ENCODE measurements at places on chromosomes 7 and 10.

DNA sequence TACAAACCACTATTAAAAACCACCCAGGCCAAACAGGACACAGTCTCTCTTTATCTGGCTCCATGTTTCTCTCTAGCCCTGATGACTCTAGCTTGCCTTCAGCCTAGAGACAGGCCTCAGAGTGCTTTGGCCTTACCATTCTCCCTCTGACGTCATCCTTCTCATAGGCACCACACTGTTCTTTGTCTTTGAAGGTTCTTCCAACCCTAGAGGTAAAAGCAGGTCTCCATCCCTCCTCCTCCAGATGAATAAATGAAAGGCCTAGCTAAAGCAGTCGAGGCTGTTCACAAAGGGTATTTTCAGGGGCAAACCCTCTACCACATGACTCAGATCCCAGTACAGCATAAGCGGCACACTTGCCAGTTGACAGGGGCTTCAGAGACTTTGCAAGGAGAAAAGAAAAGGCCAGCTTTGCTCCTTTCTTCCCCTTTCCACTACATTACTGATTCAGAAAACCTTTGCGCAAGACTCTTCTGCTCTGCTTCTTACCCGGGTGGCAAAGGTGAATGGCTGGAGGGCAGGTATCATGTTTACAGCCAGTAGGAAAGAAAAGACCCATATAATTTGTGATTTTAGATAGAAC, 14.8 kb downstream of the NFE2L3 start:
- DNase-seq: no peak

- no peak for DNase-seq
Observed at GRCh38 chr7:157279741-157280215, 57.0 kb upstream of the DNAJB6 start.

GRCh38 chr10:117936566-117936965, 110.2 kb downstream of the RAB11FIP2 start:
- no peak for DNase-seq

DNA sequence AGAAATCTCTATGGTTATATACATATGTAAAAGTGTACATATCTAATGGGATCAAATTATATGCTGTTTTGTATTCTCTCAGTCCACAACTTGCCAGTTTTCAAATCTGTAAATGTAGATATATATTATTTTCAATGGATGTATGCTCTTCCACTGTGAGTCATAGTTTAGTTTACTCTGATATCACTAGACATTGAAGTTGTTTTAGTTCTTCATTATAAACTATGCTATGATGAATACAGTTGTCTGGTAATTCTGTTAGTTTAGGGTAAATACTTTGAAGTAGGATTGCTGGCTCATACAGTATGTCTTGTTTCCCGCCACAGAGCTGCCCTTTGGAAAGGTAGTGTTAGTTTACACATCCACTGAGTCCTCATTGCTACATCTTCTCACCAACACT, 25.2 kb downstream of the SDK1 start:
- no peak for DNase-seq

DNA sequence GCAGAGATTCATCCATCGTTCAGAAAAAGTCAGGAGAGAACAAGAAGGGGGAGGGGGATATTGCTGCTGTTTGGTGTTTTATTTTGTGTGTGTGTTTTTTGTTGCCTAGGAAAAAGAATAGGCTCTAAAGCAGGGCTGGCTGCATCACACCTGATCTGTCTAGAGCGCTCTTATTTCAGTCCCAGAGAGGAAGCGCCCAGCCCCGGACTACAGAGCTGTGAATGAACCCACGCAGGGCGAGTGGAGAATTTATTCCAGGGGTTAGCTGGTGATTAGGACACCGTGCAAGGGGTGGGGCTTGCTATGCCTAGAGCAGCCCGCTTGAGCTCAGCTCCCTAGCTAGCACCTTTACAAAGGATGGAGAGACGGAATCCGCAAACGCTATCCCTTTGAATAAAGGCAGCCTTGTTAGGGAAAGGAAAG, 621 bp upstream of the FAM13C start:
- DNase-seq: no peak

GRCh38 chr10:12228851-12229250, 32.9 kb downstream of the CDC123 start:
- DNase-seq: no peak

DNA sequence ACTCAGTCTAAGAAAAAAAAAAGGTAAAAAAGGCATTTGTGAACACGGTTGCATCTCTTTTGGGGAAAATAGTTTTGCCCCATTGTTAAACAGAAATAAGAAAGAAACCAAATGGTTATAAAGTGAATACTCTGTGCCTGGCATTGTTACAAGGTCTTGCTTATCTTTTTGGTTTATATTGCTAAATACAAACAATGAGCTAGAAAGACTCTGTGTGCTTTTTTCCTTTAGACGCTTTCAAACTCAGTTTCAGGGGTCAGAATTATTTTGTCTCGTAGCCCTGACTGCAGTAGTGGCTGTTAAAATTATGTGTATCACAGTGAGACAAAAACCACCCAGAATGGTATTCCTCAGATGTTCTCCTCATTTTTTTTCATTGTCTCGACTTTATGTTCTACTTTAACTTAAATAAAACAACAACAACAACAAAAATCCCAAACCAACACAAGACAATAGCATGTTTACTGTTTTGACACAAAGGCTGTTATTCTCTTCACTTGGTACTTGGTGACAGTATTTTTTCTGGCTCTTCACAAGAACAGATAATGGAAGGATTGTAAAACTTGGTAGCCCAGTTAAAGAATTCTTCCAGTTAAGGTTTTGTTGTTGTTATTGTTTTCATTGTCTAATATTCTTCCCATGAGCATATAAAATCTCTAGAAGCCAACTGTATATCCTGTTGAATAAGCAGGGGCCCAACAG, 190.1 kb downstream of the PLXDC2 start:
- DNase-seq: no peak

GRCh38 chr7:113918946-113919345, at the start of gene PPP1R3A:
Gene PPP1R3A, minus strand, starts transcription at chr7:113919009. Its CDS starts 13 bp downstream, at chr7:113918996.
- no peak for DNase-seq

DNA sequence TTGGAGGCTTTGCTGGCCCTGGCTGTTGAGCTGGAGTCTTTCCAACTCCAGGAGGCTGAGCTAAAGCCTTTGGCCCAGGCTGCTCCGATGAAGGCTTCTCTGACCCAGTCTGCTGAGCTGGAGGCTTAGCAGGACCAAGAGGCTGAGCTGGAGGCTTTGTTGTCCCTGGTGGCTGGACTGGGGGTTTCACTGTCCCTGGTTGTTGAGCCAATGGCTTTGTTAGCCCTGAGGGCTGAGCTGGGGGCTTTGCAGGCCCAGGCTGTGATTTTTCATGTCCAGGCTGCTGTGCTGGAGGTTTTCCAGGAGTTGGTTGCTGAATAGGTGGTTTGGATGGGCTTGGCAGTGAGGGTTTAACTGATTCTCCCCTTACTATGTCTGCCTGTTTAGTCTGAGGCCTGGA, 7.3 kb downstream of the PCLO start:
- no peak for DNase-seq

DNA sequence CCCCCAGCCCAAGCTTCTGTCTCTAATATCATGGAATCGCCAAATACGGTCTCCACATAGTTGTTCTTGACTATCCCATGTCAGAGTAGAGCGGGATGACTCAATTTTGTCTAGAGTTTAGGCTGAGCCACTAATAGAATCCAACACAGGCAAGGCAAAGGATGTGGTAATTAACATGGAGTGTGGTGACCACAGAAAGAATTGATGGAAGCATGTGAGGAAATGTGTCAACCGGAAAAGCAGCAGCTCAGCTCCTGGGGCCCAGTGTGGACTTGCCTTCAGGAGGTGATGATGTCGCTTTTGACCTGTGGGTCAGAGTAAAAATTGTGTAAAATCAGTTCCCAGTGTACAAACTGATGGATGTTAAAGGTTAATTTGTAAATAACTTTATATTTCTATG, 139.3 kb upstream of the KLF6 start:
- DNase-seq: no peak

GRCh38 chr7:148700661-148701064, 2.0 kb downstream of the CUL1 start:
- no peak for DNase-seq

- no peak for DNase-seq
Observed at GRCh38 chr10:47165711-47166404, 134.1 kb upstream of the GDF10 start.

- DNase-seq: no peak
Observed at GRCh38 chr10:103512591-103513379, 19.3 kb downstream of the NEURL1 start.

DNA sequence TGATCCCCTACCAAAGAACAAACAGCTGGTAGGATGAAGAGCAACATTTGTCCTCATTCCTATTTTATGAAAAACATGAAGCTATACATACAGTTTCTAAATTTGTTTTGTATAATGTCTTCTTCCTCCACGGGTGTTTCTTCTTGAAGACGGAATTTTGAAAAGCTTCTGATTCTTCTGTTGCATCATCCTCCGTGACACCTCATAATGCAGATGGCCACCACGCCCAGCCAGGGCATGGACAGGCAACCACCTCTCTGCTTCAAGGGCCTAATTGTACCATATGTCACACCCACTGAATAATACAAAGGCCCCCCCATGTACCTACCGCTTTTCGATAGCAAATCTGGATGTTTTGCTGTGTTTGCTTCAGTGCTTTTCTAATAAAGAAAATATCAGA, at the start of gene SUN3:
Gene SUN3, minus strand, starts transcription at position 170 of the 400 bp plus-strand sequence. Its CDS starts 169 bp downstream, at position 1.
- DNase-seq: no peak

- no peak for DNase-seq
Observed at GRCh38 chr10:121669028-121669374, 70.8 kb upstream of the FGFR2 start.

DNA sequence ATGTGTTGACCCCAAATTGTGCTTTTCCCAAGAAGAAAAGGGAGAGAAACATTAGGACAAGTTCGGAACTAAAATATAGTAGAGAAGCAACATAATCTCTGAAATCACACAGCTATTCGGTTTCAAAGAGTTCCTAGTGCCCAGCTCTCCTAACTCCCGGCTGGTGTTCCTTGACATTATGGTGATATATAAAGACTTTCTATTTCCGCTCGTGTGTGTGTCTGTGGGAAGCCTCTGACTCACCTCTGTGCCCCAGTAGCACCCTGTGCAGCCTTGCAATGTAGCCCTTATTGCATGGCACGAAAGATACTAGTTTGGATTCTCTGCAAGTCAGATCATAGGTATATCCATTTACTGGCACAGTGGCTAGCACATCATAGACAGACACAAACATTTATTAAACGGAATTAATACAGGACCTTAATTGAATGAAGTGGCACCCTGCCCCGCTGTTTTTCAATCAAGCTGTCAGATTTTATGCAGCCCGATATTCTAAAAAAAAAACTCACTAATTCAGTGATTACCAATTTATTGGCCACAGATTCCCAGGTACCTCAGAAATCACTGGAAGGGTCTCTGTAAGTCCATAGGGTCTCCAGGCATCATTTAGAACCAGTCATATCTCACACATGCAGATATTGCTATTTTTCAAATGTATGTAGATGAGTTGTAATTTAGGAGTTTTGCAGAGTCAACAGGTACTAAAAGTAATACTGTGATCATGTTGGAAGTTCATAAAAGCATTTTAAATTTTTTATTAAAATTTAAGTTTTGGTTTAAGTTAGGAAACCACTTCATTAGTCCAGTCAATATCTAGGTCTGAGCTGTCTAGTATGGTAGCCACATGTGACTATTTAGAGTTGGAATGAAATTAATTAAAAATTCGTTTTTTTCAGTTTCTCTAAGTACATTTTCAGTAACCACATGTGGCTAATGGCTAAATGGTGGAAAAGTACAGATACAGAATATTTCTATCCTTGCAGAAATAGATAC, 43.3 kb downstream of the SFTPD start:
- no peak for DNase-seq

GRCh38 chr10:70296406-70296899, 12.6 kb upstream of the NPFFR1 start:
- no peak for DNase-seq

DNA sequence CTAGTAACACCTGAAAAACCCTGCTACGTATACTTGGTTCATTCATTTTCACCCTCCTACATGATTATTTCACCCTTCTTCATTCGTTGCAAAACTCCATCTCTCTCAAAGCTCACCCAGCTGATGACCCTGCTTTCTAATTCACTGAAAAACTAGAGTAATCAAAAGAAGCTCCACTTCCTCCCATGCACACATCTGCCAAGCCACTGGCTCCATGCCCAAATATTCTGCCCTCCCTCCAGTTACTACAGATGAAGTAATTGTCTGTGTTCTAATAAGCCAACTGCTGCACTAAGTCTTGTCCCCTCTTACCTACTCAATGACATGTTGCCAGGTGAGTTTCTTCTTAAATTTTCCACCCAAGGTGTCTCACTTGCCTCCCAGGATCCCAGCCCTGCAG, 96.9 kb upstream of the CCDC71L start:
- DNase-seq: no peak

DNA sequence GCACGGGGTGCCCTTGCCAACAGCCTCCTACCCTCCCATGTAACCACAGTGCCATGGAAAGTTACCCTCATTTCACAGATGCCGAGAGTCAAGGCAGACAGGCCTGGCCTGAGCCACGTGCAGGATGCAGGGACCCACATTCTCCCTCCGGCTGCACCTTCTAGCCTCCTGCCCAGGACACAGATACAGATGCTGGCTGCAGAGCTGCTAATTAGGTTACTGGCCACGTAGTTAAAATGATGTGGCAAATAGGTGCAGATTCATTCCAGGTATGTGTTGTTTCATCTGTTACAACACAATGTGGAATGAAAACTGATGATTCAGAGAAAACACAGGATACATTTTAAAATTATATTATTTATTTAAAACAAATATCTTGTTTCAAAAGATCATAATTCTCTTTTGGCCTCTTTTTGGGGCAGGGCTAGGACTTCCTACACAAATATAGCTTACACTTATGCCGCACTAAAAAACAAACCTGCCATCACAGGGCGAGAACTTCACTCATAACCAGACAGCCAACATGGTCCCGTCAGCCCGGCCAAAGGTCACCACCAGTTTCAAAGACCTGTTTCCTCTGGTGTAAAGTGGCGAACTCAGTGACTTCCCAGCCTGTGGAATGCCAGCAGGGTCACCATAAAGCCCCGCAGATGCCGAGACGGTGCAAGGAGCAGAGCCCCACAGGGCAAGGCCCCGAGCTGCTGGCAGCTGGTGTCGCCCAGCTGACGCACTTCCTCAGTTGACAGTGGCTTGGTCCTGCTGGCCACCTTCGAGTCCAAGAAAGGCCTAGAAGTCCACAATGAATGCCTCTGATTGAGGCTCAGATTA, 83.5 kb downstream of the TNS3 start:
- DNase-seq: no peak

- no peak for DNase-seq
Observed at GRCh38 chr10:126659750-126660149, 10.7 kb downstream of the C10orf90 start.

Data from activated gamma-delta T cell treated with anti-CD3 and anti-CD28 coated beads, Interleukin-2, amount 50 U/mL, for 16 hours (primary cell).